ENCODE measurements at places on chromosomes 7 and 10. TPM values are rescaled to one million over a fixed set of nuclear protein-coding genes. Genes with fewer than 3 reads are reported as not detected.
A peak's percentile ranks its signal among the peaks of the same experiment; 100 is the strongest.

Gene THSD7A
- polyA plus RNA-seq: not detected

Gene ZNF467
- 6.9 TPM for polyA plus RNA-seq

Gene TECTB
- polyA plus RNA-seq: not detected

DNA sequence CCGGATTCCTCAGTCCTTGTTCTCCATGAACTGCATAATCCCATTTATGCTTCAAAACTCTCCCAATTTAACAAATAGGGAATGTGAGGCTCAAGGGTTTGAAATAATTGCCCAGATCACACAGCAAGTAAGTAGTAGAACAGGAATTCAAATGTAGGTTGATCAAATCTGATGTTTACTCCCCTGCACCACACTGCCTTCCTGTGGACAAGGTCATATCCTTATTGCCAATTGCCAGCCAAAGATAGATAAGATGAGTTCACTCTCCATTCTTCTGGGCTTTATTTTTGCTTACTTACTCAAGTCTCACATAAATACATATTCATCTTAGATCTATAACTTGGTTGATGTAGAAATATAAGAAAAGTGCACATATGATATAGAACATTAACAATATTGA lies 435.2 kb upstream of the ETV1 start:
- DNase-seq: no peak

GRCh38 chr7:17677408-17677807 lies 262.9 kb downstream of the SNX13 start:
- DNase-seq: no peak

DNA sequence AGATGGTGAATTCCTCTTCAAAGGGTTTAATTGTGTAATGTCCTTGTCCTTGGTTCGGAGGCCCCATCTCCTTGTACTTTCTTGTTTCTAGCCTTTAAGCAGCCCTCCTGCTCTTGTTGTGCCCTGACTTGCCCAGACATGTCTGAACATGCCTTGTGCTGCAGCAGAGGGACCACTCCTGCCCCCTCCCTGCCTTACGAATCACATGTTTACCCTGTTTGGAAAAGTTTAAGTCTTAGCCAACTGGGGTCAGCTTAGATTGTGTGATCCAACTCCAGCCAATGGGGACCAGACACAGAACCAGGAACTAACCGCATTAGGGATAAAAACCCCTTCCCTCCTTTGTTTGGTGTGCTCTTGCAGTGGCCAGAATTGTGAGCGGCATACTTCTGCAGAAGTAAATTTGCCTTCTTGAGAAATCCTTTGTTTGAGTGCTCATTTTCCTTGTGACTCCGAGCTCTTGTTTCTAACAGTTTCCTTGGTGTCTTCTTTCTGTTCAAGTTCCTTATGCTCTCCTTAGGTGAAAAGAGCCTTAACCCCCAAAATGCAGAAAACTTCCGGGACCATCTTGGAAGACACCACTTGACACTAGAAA lies 29.4 kb downstream of the CLRN3 start:
- DNase-seq: no peak

GRCh38 chr10:23417254-23417653 lies 21.6 kb upstream of the OTUD1 start:
- no peak for DNase-seq

DNA sequence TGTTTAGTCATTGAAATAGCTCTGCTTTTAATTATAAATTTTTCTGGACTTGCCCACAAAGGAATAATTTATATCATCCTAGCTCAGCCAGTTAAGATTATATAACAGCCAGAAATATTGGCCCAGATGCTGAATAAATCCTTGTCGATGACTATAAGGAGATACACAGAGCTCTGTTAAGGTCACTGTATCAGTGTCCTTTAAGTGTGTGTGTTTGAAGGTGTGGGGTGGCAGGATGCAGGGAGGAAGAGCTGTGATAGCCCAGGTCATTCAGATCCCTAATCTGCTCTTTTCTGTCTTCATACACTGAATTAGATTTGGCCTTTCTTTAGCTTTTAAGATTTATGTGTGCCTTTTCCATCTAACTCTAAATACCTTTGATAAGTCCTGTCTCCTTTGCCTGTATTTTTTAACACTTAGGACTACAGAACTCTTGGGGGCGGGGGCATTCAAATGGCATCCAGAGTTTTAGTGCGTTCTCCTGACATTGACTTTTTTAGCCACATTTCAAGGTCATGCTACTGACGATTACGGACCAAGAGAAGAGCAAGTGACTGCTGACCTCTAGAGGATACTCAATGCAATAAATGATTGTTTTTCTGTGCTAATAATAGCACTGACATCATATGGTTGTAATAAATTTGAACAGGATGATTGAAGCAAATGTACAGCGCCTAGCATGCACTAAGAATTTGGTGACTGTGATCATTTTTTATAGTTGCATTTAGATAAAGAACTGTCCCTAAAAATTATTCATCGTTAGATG lies 172.3 kb downstream of the CACNB2 start:
- DNase-seq: peak; percentile 31

DNA sequence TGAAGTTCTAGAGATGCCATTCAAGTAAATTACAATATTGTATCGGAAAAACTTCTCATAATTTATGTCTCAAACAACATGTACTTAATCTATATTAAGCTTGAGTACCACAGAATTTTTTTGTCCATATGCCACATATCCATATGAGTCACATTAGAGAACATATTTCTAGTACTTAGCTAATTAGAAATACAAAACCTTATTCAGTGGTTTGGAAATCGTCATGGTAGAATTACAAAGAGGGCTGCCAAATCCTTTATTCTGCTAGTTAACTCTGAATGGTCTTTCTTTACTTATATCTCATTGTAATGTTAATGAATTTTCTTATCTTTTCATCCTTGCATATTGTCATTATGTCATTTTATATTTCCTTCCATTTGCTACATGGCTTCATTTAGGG lies 9.0 kb upstream of the VIM start:
- no peak for DNase-seq

GRCh38 chr10:4947039-4947634 lies 16.1 kb upstream of the AKR1C1 start:
- no peak for DNase-seq

GRCh38 chr10:130615457-130615856 lies 479.3 kb downstream of the GLRX3 start:
- no peak for DNase-seq

DNA sequence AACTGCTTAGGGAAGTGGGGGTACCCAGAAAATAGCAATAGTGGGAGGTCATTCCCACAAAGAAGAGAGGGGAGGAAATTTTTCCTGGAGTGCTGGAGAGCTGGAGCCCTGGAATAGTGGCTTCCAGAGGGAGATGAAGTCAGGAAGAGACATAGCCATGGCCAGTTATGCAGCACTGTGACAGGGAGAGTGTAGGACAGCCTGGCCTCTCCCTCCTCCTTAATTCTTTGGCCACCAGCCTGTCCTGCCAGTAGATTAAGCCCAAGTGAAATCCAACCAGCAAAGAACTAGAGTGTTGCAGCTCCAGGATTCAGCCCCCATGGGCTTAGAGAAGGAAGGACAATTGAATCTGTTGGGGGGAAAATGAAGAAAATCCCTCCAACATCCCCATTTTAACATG lies 130.5 kb downstream of the HDAC9 start:
- no peak for DNase-seq

DNA sequence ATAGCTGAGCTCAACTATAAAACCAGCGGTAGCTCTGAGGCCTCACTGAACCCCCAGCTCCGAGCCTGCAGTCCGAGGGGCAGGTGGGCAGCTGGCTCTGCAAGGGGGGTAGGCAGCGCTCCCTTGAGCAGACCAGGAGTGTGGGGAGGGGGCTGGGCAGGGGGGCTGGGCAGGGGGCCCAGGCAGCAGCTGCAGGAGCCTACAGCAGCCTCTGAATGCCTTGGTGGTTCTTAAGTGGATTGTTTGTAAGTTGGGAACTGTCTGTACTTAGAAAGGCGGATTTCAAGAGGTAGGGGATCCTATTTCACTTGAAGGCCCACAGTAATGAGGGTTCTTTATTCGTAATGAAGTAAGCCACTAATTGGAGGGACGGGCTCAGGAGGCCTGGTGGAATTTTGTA lies 72.3 kb downstream of the ICA1 start:
- DNase-seq: no peak

- DNase-seq: no peak
Measured at GRCh38 chr10:17162828-17163227, 33.2 kb upstream of the CUBN start.

GRCh38 chr10:132447446-132448247 lies 50.6 kb downstream of the PWWP2B start:
- no peak for DNase-seq

GRCh38 chr7:135745703-135746312 lies 2.8 kb downstream of the FAM180A start:
- peak; percentile 25 for DNase-seq

GRCh38 chr10:77692782-77693181 lies 55.2 kb upstream of the KCNMA1 start:
- DNase-seq: no peak

DNA sequence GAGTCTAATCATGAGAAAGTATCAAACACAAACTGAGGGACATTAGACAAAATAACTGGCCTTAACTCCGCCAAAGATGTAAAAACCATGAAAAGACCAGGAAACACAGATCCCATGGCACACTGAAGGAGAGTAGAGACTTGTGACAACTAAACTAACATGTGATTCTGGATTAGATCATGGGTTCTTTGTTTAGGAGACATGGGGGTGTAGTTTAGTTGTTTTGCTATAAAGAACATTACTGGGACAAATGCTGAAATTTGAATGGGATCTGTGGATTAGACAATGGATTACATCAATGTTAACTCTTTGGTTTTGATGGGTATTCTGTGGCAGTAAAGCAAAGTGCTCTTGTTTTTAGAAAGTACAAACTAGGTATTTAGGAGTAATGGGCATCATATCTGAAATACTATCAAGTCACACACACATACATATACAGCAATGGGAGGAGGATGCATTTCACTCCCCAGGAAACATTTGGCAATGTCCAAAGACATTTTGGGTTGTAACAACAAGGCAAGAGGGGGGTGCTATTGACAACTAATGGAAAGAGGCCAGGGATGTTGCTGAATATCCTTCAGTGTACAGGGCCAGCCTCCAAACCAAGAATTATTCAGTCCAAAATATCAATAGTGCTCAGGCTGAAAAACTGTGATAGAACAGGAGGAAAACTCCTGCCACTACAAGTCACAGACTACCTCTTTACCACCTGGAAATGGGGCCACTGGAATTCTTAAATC lies 32.4 kb downstream of the WAPL start:
- no peak for DNase-seq

DNA sequence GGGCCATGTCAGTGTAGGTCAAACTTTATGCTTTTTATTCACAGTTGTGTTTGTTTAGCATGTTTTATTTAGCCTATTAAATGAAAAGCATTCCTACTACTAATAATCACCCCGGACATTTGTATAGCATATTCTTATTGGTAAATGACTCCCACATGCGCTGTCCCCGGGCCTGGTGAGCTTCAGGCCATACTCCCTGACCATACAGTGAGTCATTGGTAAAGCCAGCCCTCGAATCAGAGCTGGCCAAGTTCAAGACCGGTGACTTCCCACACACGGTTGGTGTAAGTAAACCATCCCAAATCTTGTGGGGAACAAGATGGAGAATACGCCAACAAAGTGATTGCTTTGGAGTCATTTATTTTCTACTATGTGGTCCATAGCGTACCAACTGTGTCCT lies 238.7 kb upstream of the TCF7L2 start:
- no peak for DNase-seq

DNA sequence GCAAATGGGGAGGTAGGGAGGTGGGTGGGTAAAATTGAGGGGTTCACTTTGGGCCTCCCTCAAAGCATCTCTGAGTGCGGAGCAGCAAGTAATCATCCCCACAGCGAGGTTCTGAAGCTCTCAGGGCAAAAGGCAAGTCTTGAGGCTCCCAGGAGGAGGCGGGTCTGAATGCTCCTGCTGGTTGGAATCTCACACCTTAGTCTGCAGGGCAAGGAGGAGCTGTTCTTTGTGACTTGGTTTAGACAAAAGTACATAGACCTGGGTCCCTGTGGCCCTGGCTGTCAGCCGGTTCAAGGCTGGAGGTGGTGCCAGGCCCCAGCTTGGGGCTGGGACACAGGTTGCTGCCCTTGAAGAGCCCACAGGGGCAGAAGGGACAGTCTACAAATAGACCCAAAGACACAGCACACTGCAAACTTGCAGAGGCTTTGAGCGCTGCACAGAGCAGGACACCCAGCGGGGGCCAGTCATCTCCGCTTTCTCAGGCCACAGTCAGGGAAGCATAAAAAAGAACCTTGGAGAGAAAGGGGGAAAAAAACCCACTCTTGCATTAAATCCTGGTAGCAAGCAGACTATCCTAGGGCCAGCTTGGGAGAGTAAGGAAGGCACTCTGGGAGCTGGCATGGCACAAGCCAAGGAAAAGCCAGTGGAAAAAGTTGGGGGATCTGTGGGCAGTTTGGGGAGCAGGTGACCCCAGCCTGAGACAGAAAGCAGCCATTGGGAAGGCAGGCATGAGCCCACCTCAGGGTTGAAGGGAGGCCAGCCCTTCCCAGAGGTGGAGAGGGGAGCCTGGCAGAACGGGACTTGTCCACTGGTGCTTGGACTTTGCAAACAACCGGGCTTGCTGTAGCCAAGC lies 926 bp upstream of the C10orf71 start:
- DNase-seq: no peak

DNA sequence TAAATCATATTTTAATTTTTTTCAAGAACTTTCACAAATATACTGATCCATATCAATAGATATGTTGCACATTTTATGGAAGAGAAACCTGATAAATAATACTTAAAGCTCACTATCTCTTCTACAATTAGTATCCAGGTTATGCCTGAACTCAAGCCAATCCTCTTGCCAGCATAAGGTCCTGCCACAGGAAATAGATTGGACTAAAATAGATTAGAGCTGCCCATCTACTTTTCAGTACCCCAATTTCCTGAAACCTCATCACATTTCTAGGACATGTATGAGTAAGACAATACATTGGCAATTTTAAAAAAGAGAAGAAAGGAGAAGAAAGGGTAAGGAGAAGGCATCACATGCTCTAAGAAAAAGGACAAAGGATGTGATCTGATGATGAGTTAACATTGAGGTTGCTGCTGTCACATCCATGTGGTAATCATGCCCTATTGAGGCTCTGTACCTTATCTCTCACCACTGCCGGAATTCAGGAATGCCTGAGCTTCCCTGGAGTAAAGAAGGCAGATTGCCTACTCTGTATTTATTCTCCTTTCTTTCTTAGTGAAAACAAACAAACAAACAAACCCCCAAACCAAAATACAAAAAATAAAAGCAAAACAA lies 199.7 kb downstream of the ANK3 start:
- no peak for DNase-seq

- no peak for DNase-seq
Measured at GRCh38 chr7:37425498-37425897, 23.2 kb downstream of the ELMO1 start.

- no peak for DNase-seq
Measured at GRCh38 chr7:3559278-3559677, 258.2 kb downstream of the SDK1 start.

GRCh38 chr7:19112274-19113001 lies 5.0 kb downstream of the TWIST1 start:
- no peak for DNase-seq

- DNase-seq: no peak
Measured at GRCh38 chr7:130156140-130156539, 49.1 kb downstream of the TMEM209 start.

- no peak for DNase-seq
Measured at GRCh38 chr7:149171892-149172533, 23.3 kb upstream of the ZNF282 start.

All from muscle of arm (tissue), 14 donors.